ENCODE measurements at places on chromosomes 16 and 17. TPM values are rescaled to one million over a fixed set of nuclear protein-coding genes. Genes with fewer than 3 reads are reported as not detected.

DNA sequence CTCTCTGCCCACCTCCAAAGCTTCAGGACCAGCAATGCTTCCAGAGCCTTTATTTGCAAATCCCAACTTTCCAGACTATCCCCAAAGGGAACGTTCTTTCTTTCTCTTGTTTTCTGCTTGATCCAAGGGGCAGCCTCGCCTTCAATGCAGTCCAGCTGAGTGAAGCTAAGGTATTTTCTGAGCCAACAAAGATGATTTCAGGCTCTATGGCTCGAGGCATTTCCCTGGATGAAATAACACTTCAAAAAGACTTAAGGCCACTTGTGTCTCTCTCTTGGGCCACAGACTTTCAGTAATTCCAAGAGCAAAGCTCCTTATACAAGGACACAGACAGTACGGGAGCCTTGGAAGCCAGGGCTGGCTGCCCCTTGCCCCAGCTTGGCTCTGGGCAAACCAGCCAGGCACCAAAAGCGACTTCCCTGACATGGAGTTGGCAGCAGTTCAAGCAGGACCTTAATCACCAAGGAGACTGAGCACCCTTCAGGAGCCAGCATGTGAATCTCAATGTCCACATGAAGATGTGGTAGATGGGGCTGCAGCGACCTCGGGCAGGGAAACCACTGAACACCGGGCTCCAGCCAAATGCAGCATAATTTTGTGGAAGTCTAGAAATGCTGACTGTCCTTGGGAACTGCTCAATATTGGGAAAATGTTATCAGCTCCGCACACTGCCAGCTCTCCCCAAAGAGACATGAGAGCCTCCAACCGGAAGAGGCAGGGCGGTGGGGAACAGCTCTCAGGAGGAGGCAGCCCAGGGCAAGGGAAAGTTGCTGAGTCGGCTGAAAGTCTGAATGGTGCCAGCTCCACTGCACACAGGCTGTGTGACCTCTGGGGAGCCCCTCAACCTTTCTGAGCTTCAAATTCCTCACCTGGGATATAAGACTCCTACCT lies 39.0 kb downstream of the TK2 start:
- H3K4me1 ChIP-seq, result peaks cover 8% of the 10 kb centered on the region
- H3K27me3 ChIP-seq, result no peaks in the 10 kb centered on the region
- H3K27ac ChIP-seq, result no peak overlapping the region

GRCh38 chr16:456891-457483 lies 31.5 kb downstream of the RAB11FIP3 start:
- H3K27ac ChIP-seq, result no peak overlapping the region
- DNase-seq, result no peak
- no peaks in the 10 kb centered on the region for H3K27me3 ChIP-seq
- H3K4me3 ChIP-seq, result no peak overlapping the region

HEATR9 gene
- 6.7 TPM for total RNA-seq

DNA sequence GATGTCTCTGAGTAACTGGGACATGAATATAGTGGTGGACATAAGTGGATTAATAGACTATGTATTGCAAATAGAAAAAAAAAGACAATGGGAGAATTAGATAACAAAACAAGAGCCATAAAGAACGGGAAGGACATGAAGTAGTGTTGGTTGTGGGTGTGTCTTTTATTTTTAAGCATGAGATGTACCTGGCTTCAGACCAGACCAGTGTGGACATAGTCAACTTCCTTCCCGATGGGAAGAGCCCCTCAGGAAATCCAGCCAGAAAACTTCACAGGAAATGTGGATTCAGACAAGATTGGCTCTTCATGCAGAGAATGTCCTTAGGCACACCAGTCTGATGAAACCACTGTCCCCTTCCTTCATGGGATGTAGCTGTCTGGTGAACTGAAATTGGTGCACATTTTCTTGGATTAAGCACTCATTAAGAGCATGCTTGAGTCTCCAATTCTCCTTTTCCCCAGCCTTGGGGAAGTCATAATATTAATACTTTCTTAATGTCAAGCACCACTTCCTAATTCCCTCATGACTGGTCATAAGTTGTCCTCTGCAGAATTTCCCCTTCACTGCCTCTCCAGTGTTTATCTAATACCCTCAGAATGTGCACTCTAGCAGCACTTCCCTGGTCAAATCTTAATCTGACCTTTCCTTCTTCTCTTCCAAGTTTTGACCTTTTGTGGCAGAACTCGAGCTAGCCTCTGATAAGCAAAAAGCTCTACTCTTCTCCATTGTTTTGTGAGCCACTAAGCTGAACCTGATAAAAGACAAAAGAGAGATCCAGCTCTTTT lies 350.6 kb upstream of the MAF start:
- H3K4me3 ChIP-seq, result no peak overlapping the region
- H3K27me3 ChIP-seq, result peaks cover 1% of the 10 kb centered on the region
- no peaks in the 10 kb centered on the region for H3K36me3 ChIP-seq
- no peak for DNase-seq

GRCh38 chr17:63780507-63780906 lies 6.5 kb downstream of the DDX42 start:
- no peak for DNase-seq
- H3K27ac ChIP-seq, result no peak overlapping the region
- peaks cover 45% of the 10 kb centered on the region for H3K4me1 ChIP-seq
- H3K36me3 ChIP-seq, result peaks cover 22% of the 10 kb centered on the region

TGFB1I1 gene
- total RNA-seq, result 1.4 TPM

IGSF6 gene
- total RNA-seq, result 1.8 TPM

DNA sequence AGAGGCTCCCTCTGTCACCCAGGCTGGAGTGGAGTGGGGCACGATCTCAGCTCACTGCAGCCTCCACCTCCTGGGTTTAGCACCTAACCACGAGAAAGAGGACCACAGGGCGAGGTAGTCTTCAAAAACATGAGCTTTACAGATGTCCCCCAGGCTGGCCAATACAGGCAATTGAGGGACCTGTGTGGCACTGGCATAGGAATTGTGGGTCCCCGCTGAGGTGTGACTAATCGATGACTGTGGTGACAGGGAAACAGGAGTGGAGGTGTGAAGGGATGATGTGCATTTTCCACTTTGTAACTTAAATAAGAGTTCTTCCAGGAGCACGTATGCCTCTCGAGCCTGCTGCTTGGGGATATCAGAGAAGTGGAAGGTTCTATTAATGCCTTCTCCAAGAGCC lies 12.6 kb upstream of the ARHGAP17 start:
- no peak for DNase-seq
- H3K27ac ChIP-seq, result no peak overlapping the region
- no peaks in the 10 kb centered on the region for H3K27me3 ChIP-seq
- no peak overlapping the region for H3K4me3 ChIP-seq

- peaks cover 25% of the 10 kb centered on the region for H3K4me1 ChIP-seq
- peak; percentile 79 for DNase-seq
- no peak overlapping the region for H3K27ac ChIP-seq
- no peak overlapping the region for H3K4me3 ChIP-seq
- H3K36me3 ChIP-seq, result peaks cover 2% of the 10 kb centered on the region
These were observed 5.2 kb downstream of the CISD3 start for GRCh38 chr17:38735161-38735997.

GRCh38 chr17:45138911-45139532 lies 3.5 kb downstream of the ACBD4 start:
- no peak overlapping the region for H3K4me3 ChIP-seq
- no peaks in the 10 kb centered on the region for H3K27me3 ChIP-seq
- H3K27ac ChIP-seq, result no peak overlapping the region
- peaks cover 2% of the 10 kb centered on the region for H3K36me3 ChIP-seq
